C1 segment of cervical spinal cord (tissue), 14 donors: ENCODE measurements at places on chromosomes 1 and 21.

DNA sequence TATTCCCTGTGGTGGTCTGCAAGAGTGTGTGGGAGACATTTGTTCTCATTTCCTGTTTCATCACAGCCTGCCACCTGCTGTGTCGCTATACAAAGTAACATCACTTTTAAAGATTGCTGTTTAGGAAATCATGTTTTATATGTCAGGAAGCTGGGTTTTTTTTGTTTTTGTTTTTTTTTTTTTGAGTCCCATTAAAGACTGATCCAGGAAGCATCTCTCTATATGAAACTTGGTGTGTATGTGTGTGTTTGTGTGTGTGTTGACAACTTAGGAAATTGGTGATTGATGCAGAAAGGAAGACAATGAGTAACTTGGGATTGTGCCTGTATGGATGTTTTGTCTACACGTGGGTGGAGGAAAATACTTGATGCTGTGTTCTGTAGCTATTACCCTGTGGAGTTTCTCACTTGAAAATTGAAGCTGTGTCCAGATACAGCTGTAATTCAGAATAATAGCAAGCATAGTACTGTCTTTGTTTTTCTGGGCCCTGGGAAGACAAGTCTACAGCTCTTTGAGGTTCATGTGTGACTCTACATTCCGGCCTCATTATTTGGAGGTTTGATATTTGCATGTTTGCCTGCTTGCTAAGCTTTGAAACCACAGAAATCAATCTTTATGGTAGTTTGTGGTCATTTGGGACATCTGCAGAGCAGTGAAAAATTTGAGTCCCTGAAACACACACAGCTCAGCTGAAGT lies 47.9 kb downstream of the LAMC1 start:
- DNase-seq = no peak

DNA sequence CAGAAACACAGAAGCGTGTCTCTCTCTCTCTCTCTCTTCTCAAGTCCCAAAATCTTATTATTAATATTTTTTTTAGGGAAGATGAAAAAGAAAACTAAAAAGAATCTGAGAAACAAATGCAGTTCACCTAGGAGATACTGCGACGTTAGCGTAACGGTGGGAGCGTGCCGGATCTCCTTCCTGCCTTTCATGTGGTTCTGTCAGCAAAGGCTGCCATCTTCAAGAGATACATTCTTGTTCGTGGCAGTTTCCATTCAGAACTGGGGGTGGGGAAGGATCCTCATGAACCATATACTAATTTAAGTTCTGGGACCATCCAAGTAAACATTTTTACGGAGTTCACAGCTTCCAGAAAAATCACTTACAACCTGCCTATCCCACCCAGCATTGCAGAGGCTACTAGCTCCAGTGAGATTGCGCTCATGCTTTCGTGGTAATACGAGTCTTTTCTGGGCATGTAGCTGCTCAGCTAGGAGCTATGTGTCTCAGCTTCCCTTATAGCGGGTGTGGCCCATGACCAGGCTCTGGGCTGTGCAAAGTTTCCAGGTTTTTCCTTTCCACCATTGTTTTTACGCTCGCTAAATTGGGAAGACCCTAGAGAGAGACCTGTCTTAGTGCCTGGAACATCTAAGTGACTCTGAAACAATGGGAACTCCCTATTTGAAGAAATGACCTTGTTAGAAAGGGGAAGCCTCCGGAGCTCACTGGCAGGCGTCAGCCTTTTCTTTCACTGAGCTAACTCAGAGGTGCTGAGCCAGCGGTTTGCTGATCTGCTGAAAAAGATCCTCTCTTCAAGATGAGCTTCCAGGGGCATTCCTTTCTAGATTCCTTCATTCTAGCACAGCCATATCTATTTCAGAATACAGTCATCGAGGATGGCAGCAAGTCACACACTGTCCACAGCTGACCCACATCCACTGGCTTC lies 17.3 kb downstream of the SLAMF1 start:
- DNase-seq = no peak

DNA sequence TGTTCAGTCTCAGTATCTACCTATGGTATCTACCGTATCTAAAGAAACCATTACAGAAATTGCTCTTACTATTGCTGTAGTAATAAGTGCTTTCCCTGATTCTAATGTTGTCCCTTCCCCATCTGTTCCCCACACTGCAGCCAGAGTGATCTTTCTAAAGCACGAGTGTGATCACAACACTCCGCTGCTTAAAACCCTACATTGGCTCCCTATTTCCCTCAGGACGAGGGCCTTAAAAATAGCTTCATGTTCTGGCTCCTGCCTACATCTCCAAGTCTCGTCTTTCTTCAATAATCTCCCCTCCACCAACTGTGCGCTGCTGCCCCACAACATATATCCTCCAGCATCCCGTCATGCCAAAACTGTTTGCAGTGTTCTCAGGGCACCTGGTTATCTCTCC lies 150.6 kb downstream of the SDCCAG8 start:
- no peak for DNase-seq

- peak; percentile 31 for DNase-seq
Observed at GRCh38 chr21:36260030-36260787, 59.8 kb upstream of the MORC3 start.

GRCh38 chr1:30319765-30320580 lies 403.4 kb downstream of the MATN1 start:
- DNase-seq = no peak

DNA sequence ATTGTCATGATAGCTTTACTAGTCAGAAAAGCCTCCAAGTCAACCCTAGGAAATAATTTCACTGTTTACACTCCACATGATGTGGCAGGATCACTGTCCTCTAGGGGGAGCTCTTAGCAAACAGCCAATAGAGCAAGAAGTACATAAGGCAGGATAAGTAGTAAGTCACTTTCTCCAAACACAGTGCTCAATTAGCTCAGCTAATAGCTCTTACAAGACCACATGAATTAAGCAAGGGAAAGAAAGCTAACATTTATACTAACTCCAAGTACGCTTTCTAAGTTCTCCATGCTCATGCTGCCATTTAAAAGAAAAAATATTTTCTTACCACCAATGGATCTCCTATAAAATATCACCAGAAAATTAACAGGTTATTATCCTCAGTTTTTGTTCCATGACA lies 66.9 kb upstream of the LRIF1 start:
- no peak for DNase-seq

DNA sequence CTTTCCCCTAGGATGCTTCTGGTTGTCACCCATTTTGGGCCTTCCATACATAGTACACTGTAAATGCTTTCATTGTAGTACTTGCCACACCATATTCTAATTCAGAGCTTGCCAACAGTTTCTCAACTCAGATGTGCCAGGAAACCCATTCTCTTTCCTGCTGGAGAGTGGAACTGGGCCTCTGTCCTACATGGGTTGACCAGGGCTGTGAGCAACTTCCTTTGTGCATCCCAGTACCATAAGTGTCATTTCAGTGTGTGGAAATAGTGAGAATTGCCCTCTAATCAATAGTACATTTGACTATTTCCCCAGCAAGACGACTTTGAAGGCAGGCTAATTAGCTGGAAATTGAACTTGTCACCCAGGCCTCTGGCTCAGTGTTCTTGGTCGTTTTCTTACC lies 74.8 kb downstream of the MTR start:
- DNase-seq = no peak

DNA sequence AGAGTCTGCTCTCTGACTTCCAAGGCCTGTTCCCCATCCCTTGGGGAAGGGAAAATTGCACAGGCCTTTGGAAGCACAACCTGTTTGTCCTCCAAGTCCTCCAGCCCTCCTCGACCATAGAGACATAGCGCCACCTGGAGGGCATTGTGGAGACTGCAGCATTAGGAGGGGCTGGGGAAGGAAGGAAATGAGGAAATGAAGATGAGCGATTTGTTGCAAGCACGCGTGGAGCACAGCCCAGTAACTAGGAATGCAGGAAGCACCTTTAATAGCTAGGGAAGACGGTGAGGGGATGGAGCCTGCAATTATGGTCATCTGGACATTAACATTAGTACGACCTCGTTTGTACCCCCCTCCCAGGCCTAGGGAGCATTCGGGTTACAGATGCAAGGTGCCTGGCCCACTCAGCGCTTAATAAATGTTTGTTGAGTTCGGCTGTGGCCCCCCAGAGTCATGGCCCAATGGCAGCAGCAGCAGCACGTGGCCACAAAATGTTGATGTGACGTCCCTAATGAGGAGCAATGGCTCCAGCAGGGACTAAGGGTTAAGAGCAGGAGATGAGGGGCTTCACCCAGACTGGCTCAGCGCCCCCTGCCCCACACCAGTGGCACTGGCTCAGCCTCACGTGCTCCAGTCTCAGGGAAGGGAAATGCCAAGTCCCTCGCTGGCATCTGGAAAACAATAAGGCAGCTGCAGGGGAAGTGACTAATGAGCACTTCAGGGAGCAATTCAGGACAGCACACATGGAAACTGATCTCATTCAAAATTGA lies 8.0 kb upstream of the CAMK2N1 start:
- peak; percentile 84 for DNase-seq

- no peak for DNase-seq
Observed at GRCh38 chr1:117413412-117413811, 46.2 kb downstream of the MAN1A2 start.

DNA sequence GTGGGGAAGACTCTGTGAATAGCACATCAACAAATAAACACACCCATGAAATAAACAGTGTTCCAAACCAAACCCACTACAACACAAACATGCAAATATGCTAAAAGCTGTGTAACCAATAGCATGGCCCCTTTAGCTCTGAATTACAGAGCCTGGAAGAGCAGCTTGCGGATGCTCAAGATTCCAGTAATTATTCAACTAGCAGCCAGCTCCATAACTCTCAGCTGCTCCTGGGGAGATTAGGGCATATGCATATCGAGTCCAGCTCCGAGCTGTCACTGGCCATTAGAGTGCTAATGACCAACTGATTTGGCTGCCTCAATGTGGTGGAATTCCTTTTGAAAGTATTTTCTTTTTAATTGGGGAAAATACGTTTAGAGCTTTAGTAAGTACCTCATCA lies 207.1 kb downstream of the HHAT start:
- no peak for DNase-seq

- no peak for DNase-seq
Observed at GRCh38 chr21:37783016-37783415, 133.2 kb downstream of the KCNJ6 start.

DNA sequence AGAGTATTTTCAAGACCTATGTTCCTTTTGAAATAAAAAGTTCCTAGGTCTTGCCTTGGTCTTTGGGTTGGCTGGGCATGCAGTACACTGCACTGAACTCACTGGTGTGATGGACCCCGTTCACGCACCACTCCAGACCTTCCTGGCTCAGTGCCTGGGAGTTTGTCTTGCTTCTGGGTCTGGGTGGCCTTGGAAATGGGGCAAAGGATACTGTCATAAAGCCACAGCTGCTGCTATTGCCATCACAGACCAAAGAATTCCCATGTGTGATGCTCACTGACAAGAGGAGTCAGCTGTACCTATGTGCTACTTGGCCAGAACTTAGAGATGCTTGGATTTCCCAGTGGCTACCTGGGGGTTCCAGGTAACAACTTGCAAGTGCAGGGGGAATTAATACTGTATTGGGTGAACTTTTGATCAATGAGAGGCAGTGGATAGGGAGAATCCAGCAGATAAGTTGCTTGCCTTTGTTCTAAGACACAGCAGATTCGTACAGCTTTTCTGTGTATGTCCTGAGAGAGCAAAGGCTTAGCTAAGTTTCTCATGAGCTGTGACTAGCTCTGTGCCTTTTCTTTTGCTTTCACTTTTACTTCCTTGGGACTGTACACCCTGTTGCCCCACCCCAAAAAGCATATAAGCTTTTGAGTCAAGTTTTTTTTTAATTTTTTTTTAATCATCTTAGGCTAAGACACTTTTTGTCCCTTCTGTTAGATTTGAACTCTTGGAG lies 115.3 kb downstream of the RUNX1 start:
- no peak for DNase-seq

- DNase-seq = no peak
Observed at GRCh38 chr1:41997153-41997552, 78.4 kb upstream of the HIVEP3 start.

- no peak for DNase-seq
Observed at GRCh38 chr1:209063767-209064659, 519.5 kb upstream of the CAMK1G start.

DNA sequence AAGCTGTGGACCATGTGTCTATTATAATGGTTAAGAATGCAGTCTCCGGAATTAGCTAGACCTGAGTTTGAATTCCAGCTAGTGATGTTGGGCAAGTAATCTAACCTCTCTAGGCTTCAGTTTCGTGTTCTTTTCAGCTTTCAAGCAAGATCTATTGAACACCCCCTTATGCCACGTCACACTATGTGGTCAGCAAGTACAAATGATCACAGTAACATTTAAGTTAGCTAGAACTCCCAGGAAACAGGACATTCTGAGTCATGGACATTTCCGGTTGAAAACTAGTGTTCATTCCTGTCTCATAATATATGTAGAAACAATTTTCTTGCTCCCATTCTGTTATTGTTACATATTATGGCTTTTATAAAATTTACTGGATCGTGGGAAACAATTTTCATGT lies 34.0 kb upstream of the NHLH2 start:
- DNase-seq = no peak

DNA sequence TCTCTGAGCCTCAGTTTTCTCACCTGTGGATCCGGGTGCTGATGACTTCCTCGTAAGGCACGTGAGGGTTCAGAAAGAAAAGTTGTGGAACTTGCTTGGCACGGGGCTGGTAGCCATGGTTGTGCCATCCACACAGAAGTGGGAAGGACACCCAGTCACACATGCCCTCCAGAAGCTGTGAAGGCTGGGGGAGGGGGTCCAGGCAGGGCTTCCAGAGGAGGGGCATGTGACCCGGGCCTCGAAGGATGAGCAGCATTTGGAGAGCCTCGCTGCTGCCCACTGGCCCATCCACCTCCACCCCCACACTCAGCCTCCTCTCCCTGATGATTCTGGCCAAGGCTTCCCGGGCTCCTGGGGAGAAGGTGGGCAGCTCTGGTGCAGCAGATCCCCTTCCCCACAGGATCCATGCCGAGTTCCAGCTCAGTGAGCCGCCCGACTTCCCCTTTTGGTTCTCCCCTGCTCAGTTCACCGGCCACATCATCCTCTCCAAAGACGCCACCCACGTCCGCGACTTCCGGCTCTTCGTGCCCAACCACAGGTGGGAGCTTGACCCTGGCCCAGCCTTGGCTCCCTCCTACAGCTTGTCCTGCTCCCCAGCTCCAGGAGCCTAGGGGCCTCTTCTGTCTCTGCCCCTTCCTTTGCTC lies 9.4 kb downstream of the SELENON start:
- no peak for DNase-seq

DNA sequence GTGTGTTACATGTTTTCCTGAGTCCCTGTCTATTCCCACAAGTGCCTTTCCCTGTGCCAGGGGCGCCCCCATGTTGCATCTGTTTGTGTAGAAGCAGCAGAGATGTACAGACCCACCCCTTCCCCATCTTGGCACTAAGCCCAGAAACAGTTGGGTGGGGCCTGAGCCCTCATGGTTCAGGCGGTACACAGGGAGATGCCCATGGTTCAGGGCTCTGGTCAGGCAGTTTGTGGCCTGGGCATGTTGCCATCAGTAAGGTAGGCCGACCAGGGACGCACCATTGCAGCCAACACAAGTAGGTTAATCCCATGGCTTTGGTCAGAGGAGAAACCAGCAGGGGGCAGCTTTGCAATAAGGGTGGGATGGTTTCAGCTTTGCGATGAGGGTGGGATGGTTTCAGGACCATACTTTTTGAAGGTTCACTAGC lies 914 bp upstream of the ADGRB2 start:
- DNase-seq = peak; percentile 26
